ENCODE measurements at places on chromosomes 2 and 18.

- no peak for DNase-seq
Observed at GRCh38 chr2:197045115-197045514, 118.6 kb upstream of the PGAP1 start.

DNA sequence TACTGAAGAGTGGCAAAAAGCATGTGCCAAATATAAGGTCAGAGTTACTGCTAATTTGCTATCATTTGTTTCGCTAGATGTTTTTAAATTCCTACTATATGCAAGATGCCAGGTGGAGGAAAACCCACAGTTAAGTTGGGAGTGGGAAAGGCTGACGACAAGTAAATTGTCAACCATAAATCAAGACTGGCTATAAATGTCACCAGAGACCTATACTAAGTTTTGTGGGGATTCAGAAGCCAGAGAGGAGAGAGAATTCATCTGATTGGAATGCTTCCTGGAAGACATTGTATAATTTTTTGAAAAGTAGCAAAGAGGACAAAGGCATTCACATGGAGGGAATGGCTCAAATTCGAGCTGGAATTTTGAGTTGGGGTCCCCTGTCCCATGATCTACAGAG is 64.3 kb downstream of the CFAP221 start:
- DNase-seq: no peak

- DNase-seq: no peak
Observed at GRCh38 chr2:37020212-37020886, 54.0 kb upstream of the STRN start.

DNA sequence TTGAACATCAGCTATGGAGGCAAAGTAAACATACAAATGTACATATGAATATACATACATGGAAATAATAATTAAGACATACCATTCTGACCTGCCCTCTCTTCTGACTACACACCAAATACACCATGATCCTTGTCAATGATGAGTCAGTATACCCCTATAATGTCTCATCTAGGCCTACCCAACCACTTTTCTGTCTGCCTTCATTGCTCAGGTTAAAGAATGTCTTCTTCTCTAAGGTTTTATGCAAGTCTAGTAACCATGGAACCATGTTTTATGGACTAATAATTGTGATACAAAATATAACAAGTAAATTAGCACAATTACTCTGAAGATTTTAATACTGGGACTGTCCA is 128.7 kb downstream of the NCKAP5 start:
- DNase-seq: no peak

- no peak for DNase-seq
Observed at GRCh38 chr2:201859949-201860348, 53.6 kb downstream of the CDK15 start.

- DNase-seq: no peak
Observed at GRCh38 chr2:9889812-9890261, 46.6 kb downstream of the TAF1B start.

GRCh38 chr2:239463541-239464165 is 62.8 kb upstream of the HDAC4 start:
- no peak for DNase-seq

DNA sequence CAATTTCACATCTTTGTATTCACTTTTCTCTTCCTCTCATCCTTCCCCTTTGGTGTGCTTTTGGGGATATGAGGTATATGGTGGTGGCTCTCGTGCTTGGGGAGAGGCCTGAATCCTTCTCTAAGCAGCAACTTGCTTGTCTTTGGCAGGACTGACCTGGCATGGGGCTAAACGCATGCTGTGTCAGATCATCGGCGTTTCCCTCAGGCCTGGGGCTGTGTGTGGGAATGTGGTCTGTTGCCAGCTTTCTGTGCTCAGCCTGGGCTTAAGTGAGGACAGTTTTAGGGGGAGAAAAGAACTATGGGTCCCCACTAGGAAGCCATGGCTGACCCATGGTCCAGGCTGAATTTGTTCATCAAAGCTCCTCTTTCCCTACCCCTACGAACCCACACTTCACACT is 60.7 kb downstream of the TET3 start:
- no peak for DNase-seq

DNA sequence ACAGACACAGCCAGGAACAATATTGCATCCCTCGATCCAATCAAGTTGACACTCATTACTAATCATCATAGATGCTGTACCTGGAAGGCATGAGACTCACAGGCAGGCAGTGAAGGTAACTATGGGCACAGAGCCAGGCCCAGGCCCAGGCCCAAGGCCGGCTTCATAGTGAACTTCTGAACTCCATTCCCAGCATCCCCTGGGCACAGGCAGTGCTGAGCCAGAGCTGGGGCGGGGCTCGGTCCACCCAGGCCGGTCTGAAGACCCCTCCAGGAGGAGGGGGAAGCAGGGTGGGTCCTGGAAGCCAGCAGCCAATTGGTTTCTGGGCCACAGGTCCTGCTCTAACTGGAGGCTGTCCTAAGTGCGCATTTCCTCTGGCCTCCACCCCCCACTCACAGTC is 37.6 kb downstream of the MLPH start:
- no peak for DNase-seq

Data from stimulated activated CD4-positive, alpha-beta T cell treated with anti-CD3 and anti-CD28 coated beads, TNF-alpha, amount 100 ng/mL, for 24 hours (primary cell).